ENCODE measurements at places on chromosomes 4 and X.
A peak's percentile ranks its signal among the peaks of the same experiment; 100 is the strongest.

DNA sequence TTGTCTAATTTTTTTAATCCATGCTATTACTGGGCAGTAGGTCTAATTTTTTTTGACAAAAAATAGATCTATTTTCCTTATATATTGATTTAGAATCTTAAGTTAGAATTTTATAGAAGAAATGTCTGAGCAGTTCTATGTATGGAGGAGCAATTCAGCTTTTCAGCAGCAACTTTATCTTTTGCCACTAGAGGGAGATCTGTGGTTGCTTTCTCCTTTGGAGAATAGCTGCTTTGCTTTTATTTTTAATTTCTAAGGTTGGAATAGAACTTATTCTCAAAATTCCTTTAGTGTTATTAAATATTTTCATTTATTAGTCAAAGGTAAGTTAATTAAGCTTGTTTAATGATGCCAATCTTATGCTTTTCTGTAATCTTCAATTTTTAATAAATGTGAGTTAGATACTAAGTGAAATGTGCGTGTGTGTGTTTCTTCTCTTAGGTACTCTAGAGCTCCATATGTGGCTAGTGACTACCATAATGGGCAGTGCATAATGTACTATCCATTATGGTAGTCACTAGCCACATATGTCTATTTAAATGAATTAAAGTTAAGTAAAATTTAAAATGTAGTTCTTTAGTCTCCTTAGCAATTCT, 29.3 kb downstream of the FAM199X start:
- no peak for DNase-seq

- DNase-seq, result no peak
Measured at GRCh38 chr4:24978291-24979075, 52.3 kb downstream of the LGI2 start.

GRCh38 chrX:11724122-11725017, 33.7 kb upstream of the MSL3 start:
- no peak for DNase-seq

GRCh38 chrX:153521034-153521433, 3.6 kb downstream of the ATP2B3 start:
- DNase-seq, result peak; percentile 70

DNA sequence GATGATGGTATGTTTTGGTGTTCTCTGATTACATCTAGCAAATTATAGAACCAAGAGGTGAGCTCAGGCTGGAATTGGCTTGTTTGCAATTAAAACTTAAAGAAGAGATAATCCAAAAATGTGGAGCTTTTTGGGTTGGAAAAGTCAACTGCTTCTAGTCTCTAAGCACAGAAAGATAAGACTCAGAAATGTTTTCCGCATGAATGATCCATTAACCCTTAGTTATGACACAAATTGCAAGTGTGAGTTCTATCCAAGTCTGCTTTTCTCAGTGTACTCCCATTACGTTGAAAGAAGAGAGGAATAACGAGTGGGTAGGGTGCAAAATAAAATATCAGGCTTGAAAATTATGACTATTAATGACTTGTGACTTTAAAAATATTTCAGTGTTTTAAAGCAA, 38.5 kb downstream of the HPGD start:
- DNase-seq, result no peak

GRCh38 chr4:143721317-143721716, 20.8 kb upstream of the FREM3 start:
- DNase-seq, result no peak

DNA sequence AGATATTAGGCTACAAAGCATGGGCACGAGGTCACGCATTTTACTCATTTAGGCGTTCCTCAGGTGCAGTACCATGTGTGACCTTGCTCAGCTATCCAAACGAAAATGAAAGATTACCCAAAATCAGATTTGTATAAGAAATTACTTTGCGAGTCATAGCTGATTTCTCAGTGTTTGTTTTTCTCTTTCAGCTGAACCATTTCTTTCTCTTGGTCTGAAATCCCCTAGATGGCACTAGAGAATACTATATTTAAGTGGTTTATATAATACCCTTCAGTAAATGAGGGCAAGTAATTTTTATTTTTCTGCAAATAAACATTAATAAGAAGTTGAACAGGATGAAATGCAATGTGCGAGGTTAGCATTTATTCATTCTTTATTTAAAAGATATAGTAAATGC, 496.6 kb downstream of the STIM2 start:
- no peak for DNase-seq

All from cerebellar nuclear complex (tissue), 1 donor.